Stimulated activated CD4-positive, alpha-beta T cell treated with anti-CD3 and anti-CD28 coated beads, Interleukin-15, amount 100 ng/mL, for 48 hours (primary cell): ENCODE measurements at places on chromosomes 7 and 10.

DNA sequence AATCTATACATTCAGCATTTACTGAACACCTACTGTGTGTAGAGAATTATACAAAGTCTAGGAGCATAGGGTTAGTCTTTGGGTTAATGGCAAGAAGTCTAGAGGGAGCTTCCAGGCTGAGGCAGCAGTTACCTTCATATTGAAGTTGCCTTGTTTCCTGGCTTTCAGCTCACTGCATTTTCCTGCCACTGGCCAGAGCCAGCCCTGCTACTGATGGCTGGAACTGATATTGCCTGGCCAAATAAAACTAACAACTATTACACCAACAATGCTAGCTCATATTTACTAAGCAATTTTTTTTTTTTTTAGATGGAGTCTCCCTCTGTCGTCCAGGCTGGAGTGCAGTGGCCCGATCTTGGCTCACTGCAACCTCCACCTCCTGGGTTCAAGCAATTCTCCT, 165.7 kb upstream of the ITGB1 start:
- no peak for DNase-seq

- no peak for DNase-seq
Measured at GRCh38 chr10:19043431-19043830, 5.2 kb upstream of the MALRD1 start.

DNA sequence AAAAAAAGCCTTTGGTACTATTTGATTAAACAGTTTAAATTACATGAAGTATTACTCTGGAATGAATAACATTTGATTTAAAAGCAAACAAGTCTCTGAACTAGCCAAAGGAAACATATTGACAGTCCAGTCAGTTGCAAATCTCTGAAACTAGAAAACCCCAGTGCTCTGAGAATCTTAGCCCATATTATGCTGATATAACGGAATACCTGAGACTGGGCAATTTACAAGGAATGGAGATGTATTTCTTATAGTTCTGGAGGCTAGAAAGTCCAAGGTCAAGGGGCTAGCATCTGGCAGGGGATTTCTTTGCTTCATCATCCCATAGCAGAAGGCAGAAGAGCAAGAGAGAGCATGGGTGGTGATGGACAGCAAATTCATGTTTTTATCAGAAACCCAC, 21.7 kb upstream of the FKBP9 start:
- no peak for DNase-seq

GRCh38 chr7:42170724-42171123, 66.3 kb downstream of the GLI3 start:
- DNase-seq = no peak
